Globus pallidus (tissue), 1 donor: ENCODE measurements at places on chromosomes 11 and 22.

DNA sequence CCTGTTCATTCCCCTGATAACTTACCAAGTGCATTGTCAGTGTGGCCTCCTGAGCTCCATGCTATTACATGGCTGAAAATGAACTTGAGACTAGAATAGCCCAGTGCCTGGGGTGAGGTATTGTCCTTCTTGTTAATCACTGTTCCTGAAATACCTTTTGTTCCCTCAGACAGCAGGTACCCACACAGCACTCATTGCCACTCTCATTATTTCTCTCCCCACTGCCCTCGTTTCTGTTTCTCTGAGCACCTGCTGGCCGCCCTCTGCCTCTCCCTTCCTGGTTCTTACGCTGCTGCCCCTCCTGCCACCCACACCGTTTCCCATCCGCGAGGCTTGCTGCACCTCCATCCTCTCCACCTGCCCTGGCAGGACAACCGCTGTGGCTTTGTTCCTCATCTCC is 36.9 kb upstream of the RAB1B start:
- DNase-seq, result no peak

DNA sequence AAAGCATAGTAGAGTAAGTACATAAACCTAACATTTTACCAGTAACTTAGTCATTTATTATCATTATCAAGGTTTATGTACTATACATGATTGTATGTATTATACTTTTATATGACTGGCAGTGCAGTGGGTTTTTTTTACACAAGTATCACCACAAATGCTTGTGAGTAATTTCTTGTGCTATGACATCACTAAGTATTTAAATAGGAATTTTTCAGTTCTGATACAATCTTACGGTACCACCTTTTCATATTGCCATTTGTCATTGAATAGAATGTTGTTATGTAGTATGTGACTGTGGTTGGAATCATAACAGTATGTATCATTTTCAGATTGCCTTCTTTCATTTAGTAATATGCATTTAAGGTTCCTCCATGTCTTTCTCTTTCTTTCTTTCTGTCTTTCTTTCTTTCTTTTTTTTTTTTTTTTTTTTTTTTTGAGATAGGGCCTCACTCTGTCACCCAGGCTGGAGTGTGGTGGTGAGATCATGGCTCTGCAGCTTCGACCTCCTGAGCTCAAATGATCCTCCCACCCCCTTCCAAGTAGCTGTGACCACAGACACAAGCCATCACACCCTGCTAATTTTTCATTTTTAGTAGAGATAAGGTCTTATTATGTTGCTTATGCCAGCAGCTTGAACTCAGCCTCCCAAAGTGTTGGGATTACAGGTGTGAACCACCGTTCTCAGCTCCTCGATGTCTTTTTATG is 18.6 kb downstream of the ATM start:
- DNase-seq, result no peak

DNA sequence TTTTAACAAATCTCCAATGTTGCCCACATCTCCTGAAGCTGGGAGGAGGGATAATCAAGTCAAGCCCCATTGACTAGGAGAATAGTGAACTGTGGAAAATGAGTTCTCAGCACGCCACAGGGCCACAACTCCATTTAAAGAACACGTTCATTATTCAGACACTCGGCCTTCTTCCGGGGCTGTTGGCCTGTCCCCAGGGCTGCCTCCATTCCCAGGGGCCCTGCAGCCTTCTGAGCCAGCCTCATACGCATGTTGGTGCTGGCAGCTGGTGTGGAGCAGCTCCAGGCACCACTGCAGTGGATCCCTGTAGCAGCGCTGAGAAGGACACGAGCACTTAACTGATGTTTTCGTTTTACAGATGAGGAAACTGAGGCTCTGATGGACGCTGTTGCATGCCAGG is 87.5 kb upstream of the RCN1 start:
- DNase-seq, result no peak

DNA sequence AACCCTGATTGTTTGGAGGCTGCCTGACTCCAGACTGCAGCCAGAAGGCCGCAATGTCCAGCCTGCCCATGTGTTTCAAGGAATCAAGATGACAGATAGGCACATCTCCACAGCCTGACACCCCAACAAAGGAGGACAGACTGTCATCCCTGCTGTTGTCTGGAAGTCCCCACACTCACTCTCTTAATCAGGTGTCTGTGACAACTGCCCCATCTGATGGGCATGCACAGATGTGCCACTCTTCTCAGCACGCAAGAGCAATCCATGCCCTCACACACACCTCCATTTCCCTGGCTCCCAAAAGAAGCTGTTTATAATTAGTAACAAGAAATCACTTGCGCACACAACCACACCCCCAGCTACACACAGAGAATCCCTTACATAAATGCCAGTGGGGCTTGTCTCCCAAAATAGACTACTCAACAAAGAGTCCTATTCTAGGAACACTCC is 117.6 kb downstream of the C11orf58 start:
- DNase-seq, result no peak
